ENCODE measurements at places on chromosomes 16 and 17. TPM values are rescaled to one million over a fixed set of nuclear protein-coding genes. Genes with fewer than 3 reads are reported as not detected.

DNA sequence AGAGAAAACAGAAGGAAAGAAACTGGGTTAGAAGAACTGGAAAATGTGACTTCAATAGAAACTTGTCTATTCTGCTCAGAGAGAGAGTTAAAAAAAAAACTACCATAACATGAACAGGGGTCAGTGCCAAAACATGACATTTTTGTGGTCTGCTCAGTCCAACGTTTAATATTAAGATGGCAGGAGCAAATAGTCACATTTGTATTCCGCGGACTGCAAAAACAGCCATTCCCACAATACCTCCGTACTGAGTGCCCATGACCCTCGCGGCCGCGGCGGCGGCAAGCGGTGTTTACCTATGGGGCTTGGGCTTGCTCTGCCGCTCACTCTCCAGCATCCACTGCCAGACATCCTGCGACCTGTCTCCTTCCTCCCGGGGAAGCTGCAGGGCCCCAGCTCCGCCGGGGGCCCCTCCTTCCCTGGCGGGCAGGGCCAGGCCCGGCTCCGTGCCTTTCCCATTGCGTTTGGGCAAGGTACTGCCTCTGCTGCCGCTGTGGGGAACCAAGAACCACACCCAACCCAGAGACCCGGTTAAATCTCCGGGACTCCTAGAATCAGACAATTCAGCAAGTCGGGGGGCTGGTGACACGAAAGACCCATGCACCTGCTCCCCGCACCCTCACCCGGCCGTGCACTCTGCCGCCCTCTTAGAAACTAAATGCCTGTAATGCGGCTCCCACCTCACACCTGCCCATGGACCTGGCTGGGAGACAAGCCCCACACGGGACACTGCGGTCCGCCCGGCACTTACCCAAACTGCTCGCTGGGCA lies 24.7 kb downstream of the AXIN2 start:
- ATAC-seq = no peak

DNA sequence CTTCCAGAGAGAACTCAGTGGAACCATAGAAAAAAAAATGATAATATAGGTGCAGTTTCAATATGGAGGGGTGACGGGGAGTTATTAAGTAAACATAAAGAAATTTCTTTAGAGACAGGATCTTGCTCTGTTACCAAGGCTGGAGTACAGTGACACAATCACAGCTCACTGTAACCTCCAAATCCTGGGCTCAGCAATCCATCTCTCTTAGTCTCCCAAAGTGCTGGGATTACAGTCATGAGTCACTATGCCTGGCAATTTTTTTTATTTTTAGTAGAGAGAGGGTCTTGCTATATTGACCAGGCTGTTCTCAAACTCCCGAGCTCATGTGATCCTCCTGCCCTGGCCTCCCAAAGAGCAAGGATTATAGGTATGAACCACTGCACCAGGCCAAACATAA lies 48.8 kb downstream of the NLRC5 start:
- ATAC-seq = no peak

- ATAC-seq = no peak
Observed at GRCh38 chr16:86134802-86135461, 236.0 kb downstream of the IRF8 start.

CFAP119 gene
- total RNA-seq = not detected

GRCh38 chr17:33602981-33603380 lies 309.9 kb upstream of the ASIC2 start:
- no peak for ATAC-seq

SEZ6L2 gene
- 1.6 TPM for total RNA-seq

Measured in gastroesophageal sphincter (tissue), 4 donors.